ENCODE measurements at places on chromosomes 6 and 20. TPM values are rescaled to one million over a fixed set of nuclear protein-coding genes. Genes with fewer than 3 reads are reported as not detected.

FKBP1C gene
- total RNA-seq, result 0.68 TPM

ZNF165 gene
- total RNA-seq, result 0.35 TPM

ZNF311 gene
- total RNA-seq, result 0.35 TPM

COL20A1 gene
- total RNA-seq, result not detected

TNFRSF6B gene
- 1.0 TPM for total RNA-seq

LY6G6D gene
- total RNA-seq, result not detected

E2F3 gene
- total RNA-seq, result 6.4 TPM

DNA sequence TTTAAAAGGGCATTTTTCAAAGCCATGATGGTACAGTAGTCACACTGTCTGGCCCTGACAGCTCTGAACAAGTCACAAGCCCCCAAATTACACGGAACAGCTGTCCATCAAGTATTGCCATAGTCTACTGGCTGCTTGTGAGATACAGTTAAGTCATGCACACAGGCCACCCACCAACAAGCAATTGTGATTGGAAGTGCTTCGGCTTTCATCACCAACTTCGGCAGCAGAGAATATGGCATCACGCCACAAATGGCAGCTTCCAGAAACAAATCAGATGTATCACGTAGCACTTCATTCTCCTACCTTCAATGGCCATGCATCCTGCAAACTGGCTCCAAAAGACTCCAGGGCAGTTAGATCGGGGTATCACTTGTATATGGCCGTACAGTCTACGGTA is 160.5 kb downstream of the PTPRT start:
- DNase-seq, result no peak

DNA sequence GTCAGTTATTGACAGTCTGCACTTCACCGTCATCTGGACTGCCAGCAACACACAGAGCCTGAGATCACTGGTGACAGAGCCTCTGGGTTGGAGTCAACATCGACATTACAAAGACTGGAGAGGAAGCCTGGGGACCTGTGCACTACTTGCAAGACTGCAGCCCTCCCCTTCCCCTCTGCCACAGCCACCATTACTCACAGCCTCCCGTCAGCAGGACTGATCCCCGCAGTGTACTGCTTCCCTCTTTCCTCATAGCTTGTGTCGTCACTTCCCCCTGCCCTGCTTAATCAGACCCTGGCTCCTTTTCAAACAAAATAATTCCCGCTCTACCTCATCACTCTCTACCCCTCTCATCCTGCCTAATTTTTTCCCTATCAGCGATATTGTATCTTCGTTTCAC is 235.5 kb upstream of the KCNQ5 start:
- no peak for DNase-seq

- no peak for DNase-seq
These were observed 42.5 kb downstream of the LYRM2 start for GRCh38 chr6:89596056-89596455.

DNA sequence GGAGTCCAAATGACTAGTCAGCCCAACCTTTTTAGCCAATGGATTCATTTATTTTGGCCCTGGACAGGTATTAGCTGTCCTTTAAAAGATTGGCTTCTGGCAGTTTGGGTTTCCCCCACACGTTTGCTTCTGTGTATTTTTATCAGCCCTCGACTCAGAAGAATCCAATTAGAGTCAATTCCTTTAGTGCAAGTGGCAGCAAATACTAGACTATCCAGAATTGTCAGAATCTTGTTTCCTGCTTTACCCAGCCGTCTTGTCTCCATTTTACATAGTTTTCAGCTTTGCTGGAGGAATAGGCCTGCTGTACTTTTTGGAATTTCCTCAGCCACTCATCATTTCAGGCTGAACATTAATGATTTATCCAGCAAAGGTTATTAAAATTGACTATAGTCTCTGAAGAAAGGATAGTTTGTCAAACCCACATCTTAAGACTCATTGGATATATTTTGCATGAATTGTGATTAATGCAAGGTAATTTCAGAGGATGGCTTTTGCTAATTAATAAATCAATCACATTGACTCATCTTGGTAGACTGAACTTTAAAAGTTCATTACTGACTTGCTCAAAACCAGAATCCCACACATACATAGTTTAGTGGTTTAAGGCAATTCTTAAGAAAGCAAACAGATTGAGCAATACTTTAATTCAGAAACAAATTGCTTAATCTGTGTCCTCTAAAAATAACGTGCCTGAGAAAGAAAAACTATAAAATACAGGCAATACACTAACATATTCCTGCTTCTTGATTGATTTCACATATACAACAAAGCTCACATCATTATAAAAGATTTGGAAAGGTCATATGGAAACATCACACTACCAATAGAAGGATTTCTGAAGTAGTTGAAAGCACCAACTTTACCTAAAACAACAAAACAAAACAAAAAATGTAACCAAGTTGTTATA is 62.9 kb upstream of the ZNF217 start:
- DNase-seq, result no peak

DNA sequence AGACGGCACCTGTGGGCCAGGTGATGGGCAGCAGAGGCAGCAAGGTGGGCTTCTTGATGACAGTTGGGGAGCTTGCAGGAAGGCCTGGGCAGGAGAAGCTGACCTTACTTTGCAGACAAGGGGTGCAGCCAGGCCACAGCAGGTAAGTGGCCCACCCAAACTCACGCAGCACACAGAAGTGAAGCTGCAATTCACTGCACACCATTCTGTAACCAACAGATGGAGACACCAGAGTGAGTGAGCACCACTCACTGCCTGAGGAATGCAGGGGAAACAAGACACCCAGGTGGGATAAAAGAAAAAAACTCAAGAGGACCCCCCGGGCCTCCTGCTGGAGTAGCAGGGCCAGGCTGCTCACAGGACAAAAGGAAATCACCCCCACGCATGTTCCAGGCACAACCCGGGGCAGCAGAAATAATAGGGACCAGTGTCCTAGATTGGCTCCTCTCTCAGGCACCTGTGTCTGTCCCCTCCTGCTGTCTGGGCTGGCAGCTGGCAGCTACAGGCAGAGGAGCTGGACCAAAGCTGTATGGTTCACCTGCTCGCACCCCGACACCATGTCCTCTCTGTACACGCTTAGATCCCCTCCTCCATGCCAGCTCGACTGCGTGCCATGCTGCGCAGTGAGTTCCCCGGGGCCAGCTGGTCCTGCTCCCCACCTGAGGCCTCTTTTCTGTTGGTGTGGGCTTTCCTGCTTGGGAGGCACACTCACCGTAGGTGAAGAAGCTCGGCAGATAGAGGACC is 4.9 kb downstream of the MTCH1 start:
- DNase-seq, result no peak

- DNase-seq, result no peak
These were observed 1004.9 kb upstream of the ADGRB3 start for GRCh38 chr6:67630146-67630545.

DNA sequence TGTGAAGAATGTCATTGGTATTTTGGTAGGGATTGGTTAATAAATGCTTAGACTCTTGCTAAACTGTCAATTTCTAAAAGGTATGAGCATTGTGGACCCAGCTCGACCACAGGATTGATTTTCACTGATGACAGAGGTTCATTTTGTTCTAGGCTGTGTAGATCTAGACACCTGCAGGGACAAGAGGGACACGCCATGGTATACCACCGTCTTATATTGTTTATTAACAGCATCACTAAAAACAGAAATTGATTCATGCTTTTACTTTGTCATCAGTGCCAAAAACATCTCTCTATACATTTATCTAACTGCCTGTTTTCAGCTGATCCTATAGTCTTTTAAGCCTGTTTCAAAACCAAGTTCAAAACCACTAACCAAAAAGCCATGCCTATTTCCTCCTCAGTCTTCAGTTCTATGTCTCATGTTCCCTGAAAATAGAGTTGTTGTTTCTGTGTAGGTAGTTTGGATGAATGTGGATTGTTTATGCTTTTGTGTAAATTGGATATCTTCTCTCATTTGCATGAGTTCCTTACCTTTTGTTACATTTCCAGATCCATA is 109.8 kb downstream of the JAG1 start:
- DNase-seq, result no peak

DNA sequence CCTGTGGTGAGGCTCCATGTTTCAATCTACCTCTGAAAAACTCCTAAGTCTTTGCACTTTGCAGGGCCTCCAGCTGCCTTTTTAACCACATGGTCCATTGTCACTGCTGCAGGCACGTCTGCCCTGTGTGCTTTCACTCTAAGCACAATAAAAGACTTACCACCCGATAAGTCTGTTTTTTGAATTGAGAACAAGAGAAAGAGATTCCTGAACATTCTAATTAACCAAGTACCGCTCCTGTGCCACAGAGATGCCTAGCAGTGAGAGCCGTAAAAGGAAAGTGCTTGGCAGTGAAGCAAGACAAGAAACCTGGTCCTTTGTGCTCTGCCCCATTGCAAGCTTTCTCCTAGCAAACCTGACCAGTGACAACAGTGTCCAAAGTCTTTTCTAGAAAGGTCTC is 487.6 kb upstream of the FLRT3 start:
- no peak for DNase-seq

DNA sequence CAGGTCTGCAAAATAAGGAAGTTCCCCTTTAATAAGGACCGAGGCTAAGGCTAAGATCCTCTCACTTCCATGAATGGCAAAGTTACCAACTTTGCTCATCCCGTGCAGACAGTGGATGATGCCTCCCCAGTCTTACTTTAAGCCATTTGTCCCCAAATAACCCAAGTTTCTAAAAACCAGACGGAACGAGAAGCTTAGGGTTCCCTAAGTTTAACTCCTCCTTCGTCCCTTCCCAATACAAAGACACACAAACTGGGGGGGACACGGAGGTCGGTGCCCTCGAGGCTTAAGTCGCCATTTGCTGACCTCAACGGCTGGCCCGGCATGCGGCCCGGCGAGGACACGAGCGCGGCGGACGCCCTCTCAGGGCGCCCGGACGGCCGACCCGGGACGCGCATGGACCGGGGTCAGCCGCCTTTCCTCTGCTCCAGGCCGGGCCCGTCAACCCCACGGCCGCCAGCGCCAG is 527 bp downstream of the FBXO30 start:
- DNase-seq, result peak; percentile 76

GRCh38 chr6:107764684-107765460 is 59.2 kb downstream of the SCML4 start:
- no peak for DNase-seq

DNA sequence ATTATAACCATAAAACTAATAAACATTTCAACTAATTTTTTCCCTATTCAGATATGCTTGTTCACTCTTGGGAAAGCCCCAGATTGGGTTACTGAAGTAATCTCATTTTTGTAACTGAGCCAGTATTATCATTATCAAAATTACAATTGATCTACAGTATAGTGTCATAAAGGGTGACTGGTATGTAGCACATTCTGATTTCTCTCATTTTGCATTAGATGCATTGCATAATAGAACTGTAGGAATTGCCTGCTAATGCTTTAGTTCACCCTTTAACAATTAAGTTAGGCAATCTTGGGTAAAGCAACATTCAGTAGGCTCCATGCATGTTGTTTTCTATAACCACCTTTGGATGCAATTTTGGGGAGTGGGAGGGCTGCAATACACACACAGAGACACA is 150.8 kb upstream of the FLRT3 start:
- DNase-seq, result no peak

DNA sequence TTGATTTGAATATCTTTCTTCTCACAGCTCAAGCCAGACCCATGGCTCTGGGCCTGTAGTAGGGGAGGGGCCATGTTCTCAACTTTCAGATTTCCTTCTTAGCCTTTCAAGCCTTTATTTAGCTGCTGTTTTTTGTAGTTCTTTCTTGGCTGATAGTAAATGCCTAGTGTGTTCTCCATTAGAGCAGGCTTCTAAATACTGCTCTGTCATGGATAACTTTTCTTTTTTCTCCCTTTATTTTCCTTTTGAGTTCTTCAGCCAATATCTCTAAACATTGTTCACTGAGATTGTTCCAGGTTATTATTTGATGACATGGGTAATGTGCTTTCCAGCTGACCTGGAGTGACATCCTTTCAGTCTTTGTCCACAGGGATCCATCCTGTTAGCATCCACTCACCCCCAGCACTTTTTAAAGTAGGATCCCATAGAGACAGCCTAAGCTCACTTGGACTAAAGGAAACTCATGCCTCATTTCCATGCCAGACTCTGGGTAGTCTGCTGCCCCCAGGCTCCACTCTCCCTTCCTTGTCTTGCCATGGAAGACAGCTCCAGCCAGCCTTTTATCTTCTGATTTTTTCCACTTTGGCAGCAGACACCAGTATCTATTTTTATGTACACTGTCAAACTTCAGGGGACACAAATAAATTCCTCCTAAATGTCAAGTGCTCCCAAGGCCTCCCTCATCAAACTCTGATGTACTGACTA is 645.6 kb downstream of the RNF144B start:
- no peak for DNase-seq

DNA sequence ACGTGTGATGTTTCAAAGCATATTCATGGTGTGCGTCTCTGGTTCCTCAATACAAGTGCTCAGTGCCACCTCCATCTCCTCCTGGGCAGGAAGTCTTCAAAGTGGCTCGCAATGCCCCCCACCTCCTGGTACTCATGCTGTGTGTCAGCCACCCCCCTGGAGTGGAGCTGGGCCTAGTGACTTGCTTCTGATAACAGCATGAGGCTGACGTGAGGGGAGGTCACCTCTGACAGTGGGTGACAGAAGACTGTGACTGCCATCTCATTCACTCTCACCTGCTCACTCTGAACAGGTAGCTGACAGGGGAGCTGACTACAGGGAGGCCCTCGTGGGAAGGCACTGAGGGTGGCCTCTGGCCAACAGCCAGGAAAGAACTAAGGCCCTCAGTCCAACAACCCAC is 92.4 kb upstream of the NFATC2 start:
- no peak for DNase-seq

GRCh38 chr20:53097791-53098190 is 125.6 kb downstream of the TSHZ2 start:
- no peak for DNase-seq

DNA sequence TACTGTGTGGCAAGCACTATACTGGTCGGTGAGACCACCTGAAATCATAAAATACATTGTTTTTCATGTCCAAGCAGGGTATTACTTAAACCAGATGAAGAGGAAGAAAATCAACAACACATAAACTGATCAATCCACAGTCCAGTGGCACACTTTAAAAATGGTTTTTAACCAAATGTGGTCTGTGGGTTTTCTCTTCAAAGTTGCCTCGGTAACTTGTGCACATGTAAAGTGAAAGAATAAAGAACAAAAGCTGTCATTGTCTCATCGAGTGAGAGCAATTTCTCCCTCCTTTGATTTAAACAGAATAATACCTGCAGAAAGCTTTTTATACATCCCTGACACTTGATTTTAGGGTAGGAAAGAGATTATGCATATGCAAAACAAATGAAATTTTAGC is 3.7 kb downstream of the FLRT3 start:
- DNase-seq, result no peak

DNA sequence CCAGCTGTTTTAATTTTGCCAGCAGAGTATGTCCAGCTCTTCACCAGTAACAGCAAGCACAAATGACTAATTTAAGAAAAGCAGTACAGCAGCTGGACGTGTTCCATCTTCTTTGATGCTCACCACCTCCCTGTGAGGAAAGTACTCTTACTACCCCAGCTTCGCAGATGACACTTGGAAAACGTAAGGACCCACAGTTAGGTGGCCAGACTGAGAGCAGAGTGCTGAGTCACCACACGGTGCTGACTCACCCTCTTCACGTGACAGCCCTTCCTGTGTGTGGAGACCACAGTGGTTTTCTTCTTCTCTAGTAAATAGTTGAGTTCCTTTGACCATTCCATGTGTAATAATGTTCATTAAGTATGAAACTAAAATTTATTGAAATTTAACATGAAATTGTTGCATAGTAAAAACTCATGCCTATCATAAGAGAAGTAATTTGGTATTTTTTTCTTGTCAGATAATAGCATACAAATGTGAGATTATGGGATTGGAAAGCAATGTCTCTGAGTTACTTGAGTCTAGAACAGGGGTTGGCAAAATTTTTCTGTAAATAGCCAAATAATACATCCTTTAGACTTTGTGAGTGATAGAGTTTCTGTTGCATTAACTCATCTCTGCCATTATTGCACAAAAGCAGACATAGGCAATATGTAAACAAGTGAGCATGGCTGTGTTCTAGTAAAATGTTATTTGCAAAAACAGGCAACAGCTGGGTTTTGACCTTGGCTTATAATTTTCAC is 76.6 kb downstream of the SLX4IP start:
- DNase-seq, result peak; percentile 85

Measured in Right ventricle myocardium inferior (tissue), 1 donor.